GM03348 (cell line): ENCODE measurements at places on chromosomes 5 and 9.

GRCh38 chr5:39652036-39652435 is 227.3 kb upstream of the DAB2 start:
- DNase-seq = no peak

DNA sequence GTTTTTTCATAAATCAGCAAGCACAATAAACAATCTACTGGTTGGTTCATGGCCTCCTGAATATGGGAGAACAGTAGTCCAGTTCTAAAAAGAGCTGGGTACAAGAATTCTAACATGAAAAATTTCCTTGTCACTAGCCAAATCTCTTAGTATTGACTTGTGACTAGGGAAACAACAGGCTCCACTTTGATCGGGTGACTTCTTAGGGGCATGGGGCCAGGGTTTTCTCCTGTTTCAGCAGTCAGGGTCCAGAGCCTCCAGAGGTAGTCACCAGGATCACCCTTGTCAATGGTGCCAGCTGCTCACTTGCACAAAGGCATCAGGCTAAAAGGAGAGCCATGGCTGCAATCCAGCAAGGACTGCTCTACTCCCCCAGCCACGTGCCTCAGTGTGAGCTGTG is 38.1 kb downstream of the LPAR1 start:
- no peak for DNase-seq

GRCh38 chr9:122071715-122072114 is 21.4 kb downstream of the TTLL11 start:
- peak; percentile 27 for DNase-seq

GRCh38 chr5:172173564-172174153 is 14.4 kb downstream of the STK10 start:
- DNase-seq = no peak

DNA sequence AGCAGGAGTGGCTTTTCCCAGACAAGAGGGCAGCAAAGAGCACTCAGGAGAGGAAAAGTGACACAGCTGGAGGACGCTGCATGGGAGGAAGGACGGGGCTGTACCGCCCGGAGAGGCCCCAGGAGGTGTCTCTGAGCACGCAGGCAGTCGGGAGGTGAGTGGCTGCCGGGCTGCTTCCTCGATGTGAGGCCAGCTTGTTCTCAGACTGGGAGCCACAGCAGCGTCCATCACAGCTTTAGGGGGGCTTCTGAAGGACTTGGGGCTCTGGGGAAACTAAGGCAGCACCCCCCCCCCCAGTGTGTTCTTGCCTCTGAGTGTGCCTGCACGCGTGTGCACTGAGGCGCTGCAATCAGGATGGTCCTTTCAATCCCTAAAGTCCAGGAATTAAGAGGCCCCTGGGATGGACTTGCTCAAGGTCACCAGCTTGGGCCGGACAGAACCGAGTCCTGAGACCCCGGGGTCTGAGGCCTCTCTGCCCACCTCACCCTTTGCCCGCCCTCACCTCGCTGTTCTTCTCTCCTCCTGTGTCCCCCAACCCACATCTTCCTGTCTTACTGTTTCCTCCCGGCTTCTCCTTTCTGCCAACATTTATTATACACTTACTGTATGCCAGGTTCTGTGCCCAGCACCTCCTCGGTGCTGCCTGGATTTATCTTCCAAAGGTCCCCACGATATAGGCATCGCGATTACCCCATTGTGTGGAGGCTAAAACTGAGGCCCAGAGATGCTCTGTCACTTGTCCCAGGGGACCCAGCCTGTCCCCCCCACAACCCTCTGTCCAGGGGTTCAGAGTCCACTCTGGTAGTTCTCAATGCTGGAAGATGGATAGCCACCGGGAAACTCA is 32.9 kb downstream of the FAM163B start:
- DNase-seq = no peak

DNA sequence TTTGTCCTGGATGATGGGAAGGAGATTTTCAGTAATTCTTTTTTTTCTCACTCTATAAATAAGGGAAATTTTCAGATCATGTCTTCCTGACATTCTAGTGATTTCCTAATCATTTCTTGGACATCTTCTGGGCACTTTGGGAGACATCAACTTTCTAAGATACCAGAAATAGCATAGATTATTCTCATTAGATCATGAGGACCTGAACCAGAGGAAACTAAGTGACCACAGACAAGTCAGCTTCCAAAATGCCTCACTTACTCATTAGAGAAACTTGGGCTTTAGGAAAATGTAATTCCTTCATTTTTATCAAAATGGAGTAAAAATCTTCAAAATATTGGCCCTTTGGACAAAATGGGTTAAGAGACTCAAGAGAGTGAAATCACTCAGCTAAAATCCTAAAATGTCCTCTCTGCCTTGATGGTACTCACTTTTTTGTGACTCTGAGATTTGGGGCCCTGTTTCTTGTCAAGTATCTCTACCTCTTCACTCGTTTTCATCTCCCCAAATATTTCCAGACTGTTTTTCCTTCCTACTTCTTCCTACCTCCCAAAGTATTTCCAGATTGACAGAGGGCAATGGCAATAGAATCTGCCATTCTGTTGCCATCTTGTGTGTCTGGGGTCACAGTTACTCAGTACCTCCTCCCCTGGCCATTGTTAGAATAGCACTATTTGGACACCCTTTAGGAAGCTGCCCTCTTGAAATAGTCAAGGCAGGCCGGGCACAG is 194.5 kb downstream of the NR3C1 start:
- DNase-seq = peak; percentile 44

GRCh38 chr9:128916204-128916603 is 4.6 kb upstream of the PHYHD1 start:
- no peak for DNase-seq

- no peak for DNase-seq
Measured at GRCh38 chr9:304519-305185, 90.0 kb downstream of the DOCK8 start.

- DNase-seq = peak; percentile 52
Measured at GRCh38 chr5:35876922-35877321, 20.2 kb downstream of the IL7R start.

DNA sequence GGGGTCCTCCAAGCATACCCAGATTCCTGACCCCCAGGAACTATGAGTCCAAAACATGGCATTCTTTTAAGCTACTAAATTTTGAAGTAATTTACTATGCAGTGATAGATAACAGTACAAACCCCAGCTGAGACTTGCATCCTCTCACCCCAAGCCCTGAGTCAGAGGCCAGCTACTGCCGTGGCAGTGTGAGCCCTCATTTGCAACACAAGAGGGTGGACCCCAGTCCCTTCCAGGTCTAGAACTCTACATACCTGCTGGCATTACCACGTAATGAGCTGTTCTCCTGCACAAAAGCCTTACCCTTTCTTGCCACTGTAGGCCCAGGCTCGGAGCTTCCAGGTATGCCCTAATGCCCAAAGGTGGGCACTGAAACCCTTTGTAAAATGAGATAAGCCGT is 108.6 kb upstream of the ERCC6L2 start:
- DNase-seq = no peak

- no peak for DNase-seq
Measured at GRCh38 chr5:158907856-158908255, 191.9 kb downstream of the EBF1 start.

GRCh38 chr9:16828340-16829281 is 41.9 kb downstream of the BNC2 start:
- peak; percentile 71 for DNase-seq
